ENCODE measurements at places on chromosomes 11 and 22.

GRCh38 chr11:133965031-133965601, 8.3 kb upstream of the IGSF9B start:
- DNase-seq: peak; percentile 16

GRCh38 chr11:99020352-99021225, at the start of gene CNTN5:
Gene CNTN5 (plus strand): TSS chr11:99020949.
- peak; percentile 34 for DNase-seq

DNA sequence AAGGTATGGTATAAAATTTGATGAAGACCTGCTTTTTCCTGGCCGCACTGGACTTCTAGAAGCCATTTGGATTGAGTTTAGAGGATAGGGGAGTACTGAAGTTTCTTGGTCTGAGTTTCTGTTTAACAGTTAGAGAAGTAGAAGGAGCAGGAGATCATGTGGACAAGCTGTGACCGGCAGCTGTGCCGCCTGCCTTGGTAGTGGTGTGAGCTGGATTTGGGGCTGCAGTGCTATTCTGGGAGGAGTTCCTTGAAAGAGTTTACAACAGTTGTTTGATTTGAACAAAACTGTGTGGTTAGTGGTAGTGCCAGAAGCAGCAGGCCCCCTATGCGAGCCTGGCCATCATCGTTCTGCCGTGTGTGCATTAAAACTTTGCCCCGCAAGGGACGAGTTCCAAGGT, 105.2 kb downstream of the PDHX start:
- no peak for DNase-seq

GRCh38 chr11:122963961-122964360, 17.7 kb downstream of the BSX start:
- DNase-seq: no peak

All from iris pigment epithelial cell (primary cell).